Aorta (tissue), 5 donors: ENCODE measurements at places on chromosomes 4 and X. TPM values are rescaled to one million over a fixed set of nuclear protein-coding genes. Genes with fewer than 3 reads are reported as not detected.

PACRGL gene
- total RNA-seq = 19.5 TPM

NKX6-1 gene
- 0.18 TPM for total RNA-seq

EGF gene
- 0.54 TPM for total RNA-seq

REELD1 gene
- 0.63 TPM for total RNA-seq

FAM9C gene
- not detected for total RNA-seq

GRCh38 chr4:8132947-8133705 lies 25.5 kb downstream of the ABLIM2 start:
- no peaks in the 10 kb centered on the region for H3K27me3 ChIP-seq
- DNase-seq = no peak
- H3K4me1 ChIP-seq = no peaks in the 10 kb centered on the region
- H3K4me3 ChIP-seq = no peak overlapping the region
- H3K27ac ChIP-seq = no peak overlapping the region
- H3K36me3 ChIP-seq = no peaks in the 10 kb centered on the region

DNA sequence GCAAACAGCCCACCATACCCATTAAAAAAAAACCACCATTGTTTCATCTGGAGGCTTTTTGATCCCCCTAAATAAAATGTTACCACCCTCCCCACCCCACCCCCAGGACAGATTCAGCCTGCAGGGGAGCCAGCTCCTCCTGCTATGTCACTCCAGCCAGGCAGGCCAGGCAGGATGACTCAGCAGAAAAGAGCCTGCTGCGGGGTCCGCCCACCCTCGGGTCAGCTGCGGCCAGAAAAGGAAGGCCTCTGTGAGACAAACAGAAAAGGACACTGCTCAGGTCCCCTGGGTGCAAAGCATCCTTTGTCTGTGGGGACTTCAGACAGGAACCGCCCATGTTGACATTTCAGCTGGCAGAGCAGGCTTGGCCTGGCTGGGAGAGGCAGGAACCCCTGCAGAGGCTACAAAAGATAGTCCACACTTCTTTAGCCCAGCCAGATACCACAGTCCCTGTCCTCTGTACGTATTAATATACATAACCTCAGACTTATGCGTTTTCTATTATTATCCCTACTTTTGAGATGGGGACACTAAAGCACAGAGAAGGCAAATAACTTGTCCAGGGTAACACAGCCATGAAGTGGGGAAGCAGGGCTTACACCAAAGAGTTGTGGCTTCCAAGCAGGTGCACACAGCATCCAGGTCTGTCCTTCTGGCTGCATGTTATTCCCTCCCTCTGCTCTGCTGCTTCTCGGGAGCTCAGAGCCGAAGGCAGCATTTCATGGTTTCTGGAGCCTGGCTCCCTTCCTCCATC lies 147.7 kb downstream of the CPEB2 start:
- no peaks in the 10 kb centered on the region for H3K27me3 ChIP-seq
- peak; percentile 88 for DNase-seq
- peak overlapping the region; percentile 83 for H3K27ac ChIP-seq
- H3K36me3 ChIP-seq = no peaks in the 10 kb centered on the region
- H3K4me3 ChIP-seq = no peak overlapping the region

GRCh38 chr4:81642543-81642942 lies 170.8 kb upstream of the RASGEF1B start:
- no peaks in the 10 kb centered on the region for H3K27me3 ChIP-seq
- no peaks in the 10 kb centered on the region for H3K4me1 ChIP-seq
- H3K36me3 ChIP-seq = no peaks in the 10 kb centered on the region
- no peak overlapping the region for H3K27ac ChIP-seq

DNA sequence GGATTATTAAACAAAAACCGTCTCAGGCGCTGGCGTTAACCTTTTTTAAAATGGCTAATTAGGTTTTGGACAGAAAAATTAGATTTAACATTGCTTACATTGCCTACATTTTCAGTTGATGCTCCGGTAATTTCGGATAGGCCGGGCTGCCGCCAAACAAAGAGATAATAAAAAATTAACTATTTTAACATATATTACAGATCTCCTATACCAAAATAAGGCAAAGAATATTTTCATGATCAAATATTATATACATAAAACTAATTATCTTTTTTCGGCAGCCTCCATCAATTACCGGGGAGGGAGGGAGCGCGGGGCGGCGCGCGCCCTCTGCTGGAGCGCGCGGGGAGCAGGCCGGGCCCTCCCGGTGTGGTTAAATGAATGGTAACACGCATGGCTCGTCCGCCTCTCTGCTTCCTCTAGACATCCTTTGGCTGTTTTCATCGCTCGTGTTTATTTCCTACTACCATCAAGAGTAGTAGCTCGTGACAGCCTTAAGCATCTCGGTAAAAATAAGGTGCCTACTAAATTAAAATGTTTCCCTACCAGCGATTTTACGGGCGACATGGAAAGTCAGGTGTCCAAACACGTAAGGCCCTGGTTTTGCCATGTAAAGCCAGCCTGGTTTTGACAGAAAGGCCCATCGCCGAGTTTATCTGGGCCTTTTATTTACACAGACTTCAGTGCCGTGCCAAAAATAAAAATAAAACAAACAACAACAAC lies 52.4 kb upstream of the TMEM33 start:
- H3K4me1 ChIP-seq = no peaks in the 10 kb centered on the region
- H3K27ac ChIP-seq = no peak overlapping the region
- no peaks in the 10 kb centered on the region for H3K36me3 ChIP-seq
- no peaks in the 10 kb centered on the region for H3K27me3 ChIP-seq

- no peaks in the 10 kb centered on the region for H3K27me3 ChIP-seq
- no peaks in the 10 kb centered on the region for H3K4me1 ChIP-seq
- peak; percentile 80 for DNase-seq
- no peak overlapping the region for H3K27ac ChIP-seq
- no peak overlapping the region for H3K4me3 ChIP-seq
Measured at GRCh38 chrX:136953867-136954787, 73.6 kb upstream of the RBMX start.

- DNase-seq = no peak
- no peak overlapping the region for H3K4me3 ChIP-seq
- no peaks in the 10 kb centered on the region for H3K27me3 ChIP-seq
- H3K4me1 ChIP-seq = no peaks in the 10 kb centered on the region
Measured at GRCh38 chrX:77442728-77443127, 4.5 kb upstream of the FGF16 start.

GRCh38 chr4:28462766-28463700 lies 1602.4 kb downstream of the STIM2 start:
- no peaks in the 10 kb centered on the region for H3K36me3 ChIP-seq
- DNase-seq = no peak
- no peaks in the 10 kb centered on the region for H3K27me3 ChIP-seq
- no peak overlapping the region for H3K4me3 ChIP-seq

- no peaks in the 10 kb centered on the region for H3K4me1 ChIP-seq
- H3K27ac ChIP-seq = no peak overlapping the region
- no peak overlapping the region for H3K4me3 ChIP-seq
- H3K27me3 ChIP-seq = no peaks in the 10 kb centered on the region
- H3K36me3 ChIP-seq = no peaks in the 10 kb centered on the region
Measured at GRCh38 chr4:137543648-137544047, 11.4 kb upstream of the PCDH18 start.

GRCh38 chr4:152115118-152115517 lies 354.3 kb upstream of the GATB start:
- H3K4me3 ChIP-seq = no peak overlapping the region
- DNase-seq = no peak
- H3K27me3 ChIP-seq = no peaks in the 10 kb centered on the region

GRCh38 chrX:103384672-103385071 lies 8.3 kb downstream of the BEX3 start:
- H3K36me3 ChIP-seq = no peaks in the 10 kb centered on the region
- no peak for DNase-seq
- no peak overlapping the region for H3K4me3 ChIP-seq

DNA sequence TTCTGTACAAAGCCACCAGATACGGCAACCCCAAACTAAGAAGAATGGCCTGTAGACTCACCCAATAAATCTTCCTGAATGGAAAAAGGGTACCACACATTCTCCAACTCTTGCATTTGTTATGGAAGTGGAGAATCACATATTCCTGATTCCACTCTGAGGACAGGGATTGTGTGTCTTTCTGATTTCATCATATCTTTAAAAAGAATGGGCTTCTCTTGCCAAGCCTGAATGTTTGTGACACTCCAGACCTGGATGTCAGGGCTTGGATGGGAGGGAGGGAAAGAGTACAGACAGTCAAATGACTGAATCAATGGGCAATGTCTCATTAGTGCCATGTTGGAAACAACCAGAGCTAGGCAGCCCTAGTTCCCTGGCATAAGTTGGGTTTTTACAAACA lies 77.4 kb downstream of the PLAC1 start:
- no peaks in the 10 kb centered on the region for H3K36me3 ChIP-seq
- H3K4me3 ChIP-seq = no peak overlapping the region
- DNase-seq = no peak

- no peak overlapping the region for H3K27ac ChIP-seq
- no peaks in the 10 kb centered on the region for H3K4me1 ChIP-seq
- no peaks in the 10 kb centered on the region for H3K27me3 ChIP-seq
- H3K36me3 ChIP-seq = no peaks in the 10 kb centered on the region
Measured at GRCh38 chr4:157978680-157979361, 194.0 kb downstream of the GASK1B start.

DNA sequence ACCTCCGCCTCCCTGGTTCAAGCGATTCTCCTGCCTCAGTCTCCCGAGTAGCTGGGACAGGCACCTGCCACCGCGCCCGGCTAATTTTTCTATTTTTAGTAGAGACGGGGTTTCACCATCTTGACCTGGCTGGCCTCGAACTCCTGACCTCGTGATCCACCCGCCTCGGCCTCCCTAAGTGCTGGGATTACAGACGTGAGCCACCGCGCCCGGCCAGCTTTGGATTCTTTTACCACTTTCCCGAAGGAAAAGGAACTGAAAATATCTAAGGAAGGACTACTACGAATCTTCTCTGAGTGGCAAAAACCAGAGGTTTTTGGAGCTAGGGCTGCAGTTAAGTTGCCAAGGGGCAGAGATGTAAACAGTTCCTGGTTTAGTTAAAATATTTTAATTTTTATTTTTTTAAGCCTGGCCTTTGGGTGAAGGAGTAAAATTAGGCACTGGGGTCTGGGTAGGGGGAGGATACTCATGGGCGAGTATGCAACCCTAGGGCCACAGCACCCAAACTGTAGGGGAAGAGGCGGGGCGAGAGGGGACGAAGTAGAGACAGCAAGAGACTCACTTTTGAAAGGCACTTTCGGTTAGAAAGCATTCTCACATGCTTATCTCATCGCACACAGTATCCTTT lies 525 bp upstream of the CISD2 start:
- H3K27me3 ChIP-seq = no peaks in the 10 kb centered on the region
- no peaks in the 10 kb centered on the region for H3K36me3 ChIP-seq
- DNase-seq = no peak
- no peaks in the 10 kb centered on the region for H3K4me1 ChIP-seq
- peak overlapping the region; percentile 93 for H3K27ac ChIP-seq
- H3K4me3 ChIP-seq = peak overlapping the region; percentile 69

- H3K4me1 ChIP-seq = no peaks in the 10 kb centered on the region
- H3K27ac ChIP-seq = no peak overlapping the region
- H3K4me3 ChIP-seq = no peak overlapping the region
- H3K27me3 ChIP-seq = no peaks in the 10 kb centered on the region
- DNase-seq = no peak
Measured at GRCh38 chr4:54959651-54960116, 165.7 kb downstream of the KDR start.

GRCh38 chr4:86818841-86819240 lies 30.3 kb downstream of the SLC10A6 start:
- no peak overlapping the region for H3K4me3 ChIP-seq
- no peaks in the 10 kb centered on the region for H3K27me3 ChIP-seq
- H3K36me3 ChIP-seq = peaks cover 2% of the 10 kb centered on the region
- no peak for DNase-seq

GRCh38 chr4:106340774-106341173 lies 24.4 kb downstream of the AIMP1 start:
- H3K27me3 ChIP-seq = no peaks in the 10 kb centered on the region
- no peak overlapping the region for H3K27ac ChIP-seq
- H3K36me3 ChIP-seq = peaks cover 11% of the 10 kb centered on the region
- H3K4me3 ChIP-seq = no peak overlapping the region
- no peak for DNase-seq
- H3K4me1 ChIP-seq = no peaks in the 10 kb centered on the region

DNA sequence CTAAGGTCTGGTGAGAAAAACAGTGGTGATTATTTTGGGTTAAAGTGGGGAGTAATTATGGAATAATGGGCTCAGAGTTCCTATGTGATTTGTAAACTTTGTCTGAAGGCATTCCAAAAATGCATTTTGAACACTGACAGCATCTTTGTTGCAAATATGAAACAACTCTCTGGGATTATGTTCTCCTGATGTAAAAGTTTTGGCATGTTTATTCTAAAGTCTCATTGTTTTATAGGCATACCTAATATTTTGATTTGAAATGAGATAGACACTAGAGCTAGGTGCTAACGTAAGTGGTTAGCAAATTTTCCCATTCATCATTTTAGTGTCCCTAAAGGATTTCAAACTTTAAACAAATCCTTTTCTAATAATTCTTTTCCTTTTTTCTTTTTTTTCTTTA lies 140.9 kb upstream of the ANXA3 start:
- H3K4me3 ChIP-seq = no peak overlapping the region
- H3K36me3 ChIP-seq = no peaks in the 10 kb centered on the region
- no peaks in the 10 kb centered on the region for H3K4me1 ChIP-seq

GRCh38 chrX:100487795-100488194 lies 77.7 kb upstream of the PCDH19 start:
- no peaks in the 10 kb centered on the region for H3K4me1 ChIP-seq
- no peak overlapping the region for H3K4me3 ChIP-seq
- DNase-seq = no peak
- H3K27ac ChIP-seq = no peak overlapping the region
- no peaks in the 10 kb centered on the region for H3K36me3 ChIP-seq

DNA sequence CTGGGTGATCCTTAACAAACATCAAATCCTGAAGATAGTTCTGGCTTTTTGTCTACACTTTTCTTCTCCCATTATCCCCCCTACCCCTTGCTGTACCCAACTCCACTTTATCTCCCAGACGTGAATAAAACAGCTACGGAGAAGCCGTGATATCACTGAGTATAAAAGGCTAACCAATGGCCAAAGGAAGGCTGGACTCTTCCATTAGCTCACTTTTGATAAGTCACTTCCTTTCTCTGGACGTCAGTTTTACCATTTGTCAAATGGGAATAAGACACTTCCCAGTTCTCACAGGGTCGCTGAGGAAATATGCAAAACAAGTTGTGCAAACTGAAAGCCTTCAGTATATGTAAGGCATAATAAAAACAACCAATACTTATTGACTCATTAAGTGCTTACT lies 38.6 kb upstream of the EDA2R start:
- no peaks in the 10 kb centered on the region for H3K4me1 ChIP-seq
- DNase-seq = no peak
- H3K27ac ChIP-seq = no peak overlapping the region
- H3K27me3 ChIP-seq = no peaks in the 10 kb centered on the region
- no peak overlapping the region for H3K4me3 ChIP-seq
- H3K36me3 ChIP-seq = no peaks in the 10 kb centered on the region
